Activated naive CD8-positive, alpha-beta T cell treated with anti-CD3 and anti-CD28 coated beads for 36 hours (primary cell): ENCODE measurements at places on chromosomes 13 and 19.

GRCh38 chr13:47801555-47801954 is 199.5 kb downstream of the SUCLA2 start:
- DNase-seq: no peak

DNA sequence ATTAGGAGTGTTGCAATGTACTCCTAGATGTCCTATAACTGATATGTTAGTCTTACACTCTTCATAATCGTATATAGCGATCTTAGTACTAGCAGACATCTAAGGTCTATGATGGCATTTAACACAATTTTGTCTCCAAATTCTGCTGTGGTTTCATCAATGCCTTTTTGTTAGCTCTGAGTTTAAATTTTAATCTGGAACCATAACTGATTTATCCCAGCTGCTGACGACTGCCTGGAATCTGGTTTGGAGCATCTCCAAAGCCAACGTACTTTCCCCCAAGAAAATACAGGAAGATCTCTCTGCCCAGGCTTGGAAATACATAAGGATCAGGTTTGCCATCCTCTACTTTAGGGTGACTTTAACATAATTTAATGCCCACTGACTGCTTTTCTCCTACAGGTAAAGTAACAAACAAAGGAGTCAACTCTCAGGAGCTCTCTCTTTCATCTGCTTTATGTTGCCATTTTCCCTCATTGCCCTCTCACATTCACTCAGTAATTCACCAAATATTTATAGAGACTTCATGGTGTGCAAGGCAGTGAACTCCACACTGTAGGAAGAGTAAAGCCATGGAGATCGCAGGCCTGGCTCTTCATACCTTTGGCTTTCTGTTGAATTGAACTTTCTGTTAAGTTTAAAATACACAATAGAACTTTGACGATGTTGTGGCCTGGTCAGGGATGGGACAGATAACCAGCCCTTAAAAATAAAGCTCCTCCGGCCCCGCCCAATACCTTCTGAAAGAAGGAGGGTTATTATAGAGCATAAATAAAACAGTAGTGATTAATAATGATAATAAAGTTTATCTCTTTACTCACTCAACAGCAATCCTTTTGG is 23.3 kb upstream of the SPART start:
- DNase-seq: no peak

DNA sequence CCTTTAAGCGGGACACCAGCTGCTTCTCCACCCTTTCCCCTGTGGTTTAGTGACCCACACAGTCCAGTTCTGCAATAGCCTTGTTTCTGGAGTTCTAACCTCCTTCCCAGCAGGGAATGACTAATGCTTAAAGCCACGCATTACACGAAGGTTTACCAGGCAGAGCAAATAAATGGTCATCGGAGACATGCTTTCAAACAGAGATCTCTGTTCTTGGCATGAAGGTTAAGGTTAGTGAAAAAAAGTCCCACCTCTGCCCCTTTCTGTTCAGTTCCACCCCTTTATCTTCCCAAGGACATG is 25.3 kb upstream of the MEDAG start:
- no peak for DNase-seq

DNA sequence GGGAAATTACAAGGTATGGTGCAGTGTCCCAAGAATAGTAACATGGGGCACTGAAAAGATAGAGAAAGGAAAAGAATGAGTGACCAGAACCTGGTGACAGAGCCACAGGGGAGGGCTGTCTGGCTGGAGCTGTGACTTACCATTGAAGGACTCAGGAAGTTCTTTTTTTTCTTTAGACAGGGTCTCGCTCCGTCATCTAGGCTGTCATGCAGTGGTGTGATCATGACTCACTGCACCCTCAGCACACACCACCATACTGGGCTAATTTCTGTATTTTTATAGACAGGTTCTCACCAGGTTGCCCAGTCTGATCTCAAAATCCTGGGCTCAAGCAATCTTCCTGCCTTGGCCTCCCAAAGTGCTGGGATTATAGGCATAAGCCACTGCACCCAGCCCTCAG is 8.8 kb upstream of the CPB2 start:
- DNase-seq: no peak

DNA sequence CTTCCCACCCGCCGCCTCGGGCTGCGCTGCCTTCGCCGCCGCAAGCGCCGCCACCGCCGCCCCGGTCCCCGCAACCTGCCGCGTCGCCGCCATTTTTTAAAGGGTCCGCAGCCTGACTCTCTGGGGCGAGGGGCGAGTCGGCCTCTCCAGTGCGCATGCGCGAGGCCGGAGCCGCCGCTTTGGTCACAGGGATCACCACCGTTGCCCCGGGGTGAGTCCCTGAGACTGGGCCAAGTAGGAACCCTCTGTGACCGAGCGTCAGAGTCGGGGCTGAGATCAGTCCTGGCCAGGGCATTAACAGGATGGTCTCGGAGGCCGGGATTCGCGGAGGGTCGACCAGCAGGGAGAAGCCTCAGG is 42.6 kb downstream of the ZNF146 start:
- no peak for DNase-seq

DNA sequence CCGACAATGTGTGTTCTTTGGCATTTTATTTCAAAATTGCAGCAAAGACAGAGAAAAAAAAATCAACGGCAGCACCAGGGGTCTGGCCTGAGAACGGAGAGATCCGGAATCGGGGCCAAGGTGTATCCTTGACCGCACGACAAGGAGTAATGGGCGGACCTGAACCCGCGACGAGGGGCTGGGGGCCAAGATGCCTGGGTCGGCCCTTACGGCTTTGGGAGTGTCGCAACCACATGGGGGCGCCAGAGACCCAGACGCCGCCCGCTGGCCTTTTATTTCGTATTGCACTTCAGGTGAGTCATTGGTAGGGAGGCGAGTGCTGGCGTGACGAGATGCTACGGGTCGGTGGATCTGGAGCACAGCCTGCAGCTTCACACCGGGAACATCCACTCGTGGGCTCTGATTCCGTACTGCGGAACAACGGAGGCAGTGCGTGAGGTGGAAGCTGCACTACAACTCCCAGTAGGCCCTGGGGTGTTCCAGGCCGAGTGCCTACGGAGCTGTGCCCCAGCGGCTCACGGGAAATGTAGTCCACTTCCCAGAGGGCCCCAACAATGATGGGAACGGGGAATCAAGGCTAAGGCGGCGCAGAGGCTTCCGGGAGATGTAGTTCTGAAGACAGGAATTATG is 15.7 kb downstream of the BCAT2 start:
- DNase-seq: peak; percentile 81

DNA sequence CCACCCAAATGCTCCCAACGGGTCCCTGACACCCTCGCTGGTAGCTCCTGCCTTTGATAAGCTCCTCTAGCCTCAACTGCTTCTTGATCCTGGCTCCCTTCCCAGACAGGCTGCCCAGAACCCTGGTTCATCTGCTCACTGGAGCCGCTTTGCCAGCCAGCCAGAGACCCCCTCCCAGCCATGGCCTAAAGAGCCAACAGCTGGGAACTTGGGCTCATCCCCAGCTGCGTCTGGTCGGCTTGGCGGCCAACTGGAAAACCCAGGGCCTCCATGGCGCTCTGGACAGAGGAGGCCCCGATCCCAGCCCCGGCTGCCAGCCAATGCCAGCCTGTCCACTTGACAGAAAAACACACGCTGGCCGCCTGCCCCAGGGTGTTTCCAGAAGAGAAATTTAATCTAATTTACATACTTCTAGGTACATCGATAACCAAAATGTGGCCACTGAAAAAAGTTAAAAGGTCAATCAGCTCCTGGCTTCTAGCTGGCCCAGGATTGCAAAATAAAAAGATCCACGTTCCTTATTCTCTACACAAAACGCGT is 3.0 kb upstream of the AKAP8L start:
- DNase-seq: no peak
